ENCODE measurements at places on chromosomes 11 and 22.

GRCh38 chr11:122234257-122234656 is 118.2 kb upstream of the BLID start:
- DNase-seq, result no peak

DNA sequence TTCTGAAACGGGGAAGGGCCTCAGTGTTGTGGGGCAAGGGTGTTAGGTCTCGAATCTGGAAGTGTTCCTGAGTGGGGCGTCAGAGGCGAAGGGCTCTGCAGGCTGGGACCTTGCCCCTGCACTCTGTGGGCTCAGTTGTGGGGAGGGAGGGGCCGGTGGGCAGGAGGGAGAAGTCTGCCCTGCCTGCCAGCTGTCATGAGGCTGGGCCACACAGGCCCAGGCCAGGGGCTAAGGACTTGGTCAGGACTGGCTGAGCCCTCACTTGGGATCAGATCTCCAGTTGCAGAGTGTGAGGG is at the start of gene CRACR2B:
Gene CRACR2B, plus strand, starts transcription at position 23 of the 296 bp plus-strand sequence. CDS start 689 bp downstream, outside the sequence.
- DNase-seq, result no peak

GRCh38 chr11:44313761-44314489 is 4.0 kb upstream of the ALX4 start:
- no peak for DNase-seq

DNA sequence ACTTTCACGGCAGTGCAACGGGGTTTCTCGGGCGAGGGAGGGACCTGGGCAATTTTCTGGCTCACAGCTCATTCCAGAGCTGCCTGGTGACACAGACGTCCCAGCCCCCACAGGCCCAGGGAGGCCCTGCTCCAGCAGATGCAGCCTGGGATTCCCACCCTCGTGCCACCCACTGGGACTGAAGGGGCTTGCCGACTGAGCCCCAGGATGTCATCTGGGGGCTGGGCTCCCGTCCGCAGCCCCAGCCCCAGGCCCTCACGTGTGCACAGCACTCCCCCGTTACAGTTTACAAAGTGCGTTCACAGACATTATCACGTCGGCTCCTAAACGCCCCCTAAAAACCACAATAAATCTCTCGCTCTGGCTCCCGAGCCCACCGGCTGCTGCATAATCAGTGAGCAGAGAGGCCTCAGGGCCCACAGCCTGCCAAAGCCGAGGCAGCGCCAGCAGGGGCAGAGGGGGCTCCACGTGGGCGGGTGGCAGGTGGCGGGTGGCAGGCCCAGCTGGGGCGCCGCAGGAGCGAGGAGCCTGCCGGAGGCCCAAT is 76.9 kb upstream of the TCF20 start:
- DNase-seq, result no peak

GRCh38 chr11:97033178-97033577 is 643.4 kb downstream of the JRKL start:
- no peak for DNase-seq

- DNase-seq, result no peak
Observed at GRCh38 chr11:61747967-61748285, 4.5 kb upstream of the MYRF start.

DNA sequence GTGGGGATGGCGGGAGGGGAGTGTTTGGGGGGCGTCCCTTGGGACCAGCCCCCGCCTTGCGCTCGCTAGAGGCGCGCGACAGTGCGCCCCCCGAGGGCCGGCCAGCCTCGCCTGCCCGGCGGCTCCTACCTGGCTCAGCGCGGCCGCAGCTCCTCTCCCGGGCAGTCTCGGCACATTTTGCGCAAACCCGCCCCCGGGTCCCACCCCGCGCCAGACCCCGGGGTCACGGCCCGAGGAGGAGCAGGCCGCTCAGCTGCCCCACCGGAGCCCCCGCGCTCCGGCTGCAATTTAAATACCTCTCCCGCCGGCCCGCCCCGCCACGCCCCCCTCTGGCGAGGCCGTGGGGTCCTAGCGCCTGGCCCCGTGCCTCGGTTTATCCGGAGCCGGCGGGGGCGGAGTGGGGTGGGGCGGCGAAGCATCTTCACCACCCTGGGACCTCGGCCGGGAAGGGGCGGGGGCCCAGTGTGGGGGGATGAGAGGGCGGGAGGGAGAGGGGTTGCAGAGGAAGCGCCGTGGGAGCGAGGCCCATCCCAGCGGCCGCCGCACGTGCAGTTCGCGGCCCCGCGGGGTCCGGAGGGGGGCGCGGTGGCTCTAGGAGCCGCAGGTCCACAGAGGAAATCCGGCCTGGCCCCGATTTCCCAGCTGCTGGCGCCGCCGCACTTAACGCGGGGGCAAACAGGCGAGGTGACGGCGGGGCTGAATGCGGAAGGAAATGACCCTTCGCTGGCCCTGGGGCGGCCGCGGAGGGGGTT is at the start of gene LRRC32:
Gene LRRC32, minus strand, starts transcription at position 263 of the 752 bp plus-strand sequence. CDS start 4,793 bp downstream, outside the sequence.
- no peak for DNase-seq

- no peak for DNase-seq
Observed at GRCh38 chr11:125940145-125940544, 5.7 kb upstream of the VSIG10L2 start.

DNA sequence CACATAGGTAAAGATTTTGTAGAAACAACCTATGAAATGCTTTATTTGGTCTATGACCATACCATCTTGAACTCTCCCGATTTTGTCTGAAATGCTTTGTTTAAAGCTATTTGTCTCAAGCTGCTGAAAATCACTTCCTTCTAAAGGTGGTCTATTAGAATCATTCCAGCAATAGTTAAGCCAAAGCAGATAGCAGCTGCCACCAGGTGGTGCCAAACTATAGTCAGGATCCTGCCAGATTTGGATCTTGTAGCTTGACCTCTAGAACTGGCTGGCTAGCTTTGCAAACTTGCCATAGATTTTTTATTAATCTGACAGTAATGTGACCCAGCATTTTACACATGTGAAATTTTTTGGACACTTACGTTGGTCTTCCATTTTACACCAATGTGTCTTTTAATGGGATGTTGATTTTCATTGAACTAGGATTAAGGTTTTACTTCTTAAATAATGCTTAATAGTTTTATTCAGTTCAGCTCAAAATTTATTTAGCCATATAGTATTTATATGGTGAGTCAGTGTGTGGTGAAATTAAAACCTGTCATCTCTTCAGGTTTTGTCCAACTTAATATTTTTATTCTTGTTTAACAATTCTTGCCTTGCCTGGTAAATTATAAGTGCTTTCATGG is 19.7 kb downstream of the CTR9 start:
- DNase-seq, result no peak

- no peak for DNase-seq
Observed at GRCh38 chr11:128187377-128187776, 400.0 kb downstream of the ETS1 start.

DNA sequence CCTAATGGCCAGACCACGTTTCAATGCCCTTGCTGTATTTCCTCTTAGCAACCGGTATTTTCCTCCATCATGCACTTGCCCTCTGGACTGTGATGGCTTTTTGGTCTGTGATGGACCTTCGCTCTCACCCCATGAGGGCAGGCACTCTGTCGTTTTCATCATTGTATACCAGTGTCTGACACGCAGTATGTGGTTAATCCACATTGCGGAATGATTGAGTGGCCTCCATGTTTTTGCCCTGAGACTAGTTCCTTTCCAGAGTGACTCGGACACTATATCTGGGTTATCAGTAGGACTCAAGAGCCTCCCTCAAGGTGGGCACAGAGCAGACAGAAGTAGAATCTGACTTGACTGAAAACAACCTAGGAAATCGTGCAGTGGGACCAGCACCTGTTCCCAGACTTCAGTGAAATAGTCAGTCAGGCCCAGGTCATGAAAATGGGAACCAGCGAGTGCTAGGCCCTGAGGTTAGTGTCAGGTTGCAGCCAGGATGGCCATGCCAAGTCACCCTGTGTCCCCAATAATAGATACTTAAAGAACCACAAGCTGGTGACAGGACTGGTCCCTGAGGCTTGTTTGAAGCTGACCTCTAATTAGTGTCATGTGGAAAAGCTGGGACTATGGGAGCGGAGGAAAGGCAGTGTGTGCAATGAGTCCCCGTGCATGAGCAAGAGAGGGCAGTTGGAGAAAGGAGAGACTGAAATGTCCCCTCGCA is 464.7 kb downstream of the INSC start:
- no peak for DNase-seq

- DNase-seq, result no peak
Observed at GRCh38 chr11:70250876-70251658, 19.4 kb upstream of the PPFIA1 start.

GRCh38 chr22:46355369-46355995 is 20.0 kb downstream of the TRMU start:
- no peak for DNase-seq

GRCh38 chr11:131404010-131404409 is 33.6 kb downstream of the NTM start:
- DNase-seq, result no peak

DNA sequence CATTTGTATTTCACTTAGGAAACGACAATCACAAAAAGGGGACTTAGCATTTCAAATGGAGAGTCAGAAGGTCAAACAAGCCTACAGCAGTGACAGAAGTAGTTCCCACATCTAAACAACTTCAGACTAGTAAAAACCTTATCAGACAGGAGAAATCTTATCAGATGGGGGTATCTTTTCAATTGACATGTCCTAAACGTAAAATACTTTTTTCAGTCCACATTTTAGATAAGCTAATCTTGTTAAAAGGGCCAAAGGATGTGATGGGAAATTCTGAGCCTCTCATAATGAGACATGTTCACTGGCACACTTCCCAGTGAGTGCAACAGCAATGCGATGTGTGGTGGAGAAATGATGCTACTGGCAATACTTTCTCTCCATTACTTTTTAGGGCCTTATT is 2.4 kb downstream of the MAPK1 start:
- DNase-seq, result no peak

GRCh38 chr11:88623531-88623930 is 286.0 kb upstream of the CTSC start:
- no peak for DNase-seq

DNA sequence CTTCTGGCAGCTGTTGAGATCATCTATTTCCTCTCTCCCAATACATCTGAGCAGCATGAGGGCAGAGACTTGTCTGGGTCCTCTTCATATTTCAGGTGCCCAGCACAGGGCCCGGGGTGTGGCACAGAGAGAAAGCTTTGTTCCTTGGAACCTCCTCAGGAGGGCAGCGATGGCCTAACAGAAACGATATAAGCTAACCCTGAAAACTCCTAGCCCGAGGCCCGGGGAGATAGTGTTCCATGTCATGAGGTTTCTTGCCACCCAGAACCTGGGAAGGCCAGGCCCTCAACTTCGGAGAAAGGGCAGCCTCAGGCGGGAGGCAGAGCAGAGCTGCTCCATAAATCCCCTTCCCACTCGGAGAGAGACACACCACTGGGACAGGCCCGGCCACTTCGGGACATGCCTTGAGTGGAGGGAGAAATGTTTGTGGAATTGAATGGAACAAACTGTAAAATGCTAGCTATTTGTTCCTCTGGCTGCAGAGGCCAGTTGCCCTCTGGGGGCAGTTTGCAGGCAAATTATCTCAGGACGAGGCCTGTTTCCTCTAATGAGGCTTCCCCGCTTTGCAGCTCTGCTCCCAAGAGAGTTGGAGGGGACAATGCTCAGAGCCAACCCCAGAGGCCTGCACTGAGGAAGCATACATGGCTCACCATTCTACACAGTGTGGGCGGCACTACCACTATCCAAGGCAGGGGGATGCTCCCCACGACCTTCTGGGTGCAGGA is 11.6 kb downstream of the ARRB1 start:
- DNase-seq, result no peak

- no peak for DNase-seq
Observed at GRCh38 chr22:25942115-25942855, 200.3 kb downstream of the MYO18B start.

- no peak for DNase-seq
Observed at GRCh38 chr11:79314906-79315689, 125.7 kb downstream of the TENM4 start.

GRCh38 chr11:68843052-68843561 is 1.4 kb upstream of the CPT1A start:
- DNase-seq, result no peak

DNA sequence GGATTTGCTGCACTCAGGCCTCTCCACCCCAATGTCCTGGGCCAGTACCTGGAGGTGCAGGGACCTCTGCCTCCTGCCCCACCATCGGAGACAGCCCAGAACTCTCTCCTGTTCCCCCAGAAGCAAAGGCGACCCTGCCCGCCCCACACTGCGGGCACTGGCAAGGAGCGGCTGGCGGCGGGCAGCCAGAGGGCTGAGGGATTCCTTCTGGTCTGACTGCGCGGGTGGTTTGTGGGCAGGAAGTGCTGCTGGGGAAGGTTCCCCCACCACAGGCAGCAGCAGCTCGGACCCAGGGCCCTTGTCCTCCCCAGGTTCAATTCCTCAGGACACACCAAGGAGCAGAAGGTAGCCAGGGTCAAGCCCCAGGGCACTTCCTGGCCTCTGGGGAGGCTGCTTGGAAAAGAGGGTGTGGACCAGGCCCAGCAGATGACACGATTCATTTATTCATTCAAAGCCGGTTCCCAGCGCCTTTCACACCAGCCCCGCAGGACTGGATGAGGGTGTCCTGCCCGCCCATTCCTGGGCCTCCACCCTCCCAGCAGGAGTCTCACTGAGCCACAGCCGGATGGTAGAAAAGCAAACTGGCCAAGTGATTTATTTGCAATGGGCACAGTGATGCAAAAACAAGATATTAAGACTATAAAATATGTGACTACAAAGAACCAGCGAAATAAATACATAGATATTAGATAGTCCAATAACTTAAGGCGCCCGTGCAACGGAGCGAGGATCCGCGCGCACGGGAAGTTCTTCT is 1.2 kb downstream of the PHLDA2 start:
- DNase-seq, result no peak

DNA sequence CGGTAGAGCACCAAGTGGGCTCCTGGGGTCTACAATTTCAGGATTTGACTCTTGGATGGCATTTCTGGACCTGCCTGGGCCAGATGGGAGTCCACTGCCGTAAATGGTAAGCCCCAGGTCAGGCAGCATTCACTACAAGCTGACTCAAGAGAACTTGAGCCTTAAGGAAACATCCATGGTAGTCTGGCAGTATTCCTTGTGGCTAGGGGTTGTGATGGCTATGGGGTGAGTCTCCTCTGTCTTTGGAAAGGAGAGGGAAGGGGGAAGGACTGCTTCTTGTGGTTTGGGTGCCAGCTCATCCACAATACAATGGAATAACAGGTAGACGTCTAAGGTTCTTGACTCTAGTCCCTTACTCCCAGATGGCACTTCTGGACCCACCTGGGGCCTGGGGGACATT is 32.3 kb upstream of the POU2AF2 start:
- DNase-seq, result no peak

- no peak for DNase-seq
Observed at GRCh38 chr22:50568626-50569025, 5.9 kb upstream of the SYCE3 start.

DNA sequence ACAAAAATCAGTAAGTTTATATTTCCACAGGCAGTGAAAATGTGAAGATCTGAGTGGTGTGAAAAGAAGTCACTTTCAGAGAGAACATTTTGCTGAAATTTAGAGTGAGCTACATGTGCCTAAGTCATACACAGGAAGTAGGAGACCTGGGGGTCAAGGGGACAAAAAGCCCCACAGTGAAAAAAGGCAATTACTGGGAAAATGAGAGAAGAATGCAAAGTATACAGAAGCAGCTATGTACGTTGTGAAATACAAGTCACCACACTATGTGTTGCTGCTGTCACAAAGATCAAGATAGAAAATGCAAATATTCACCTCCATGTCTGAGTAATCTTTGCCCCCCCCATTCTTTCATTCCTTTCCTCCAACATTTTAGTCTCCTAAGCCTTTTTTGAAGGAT is 21.6 kb upstream of the SESN3 start:
- DNase-seq, result no peak
